ENCODE measurements at places on chromosomes 1 and 21. TPM values are rescaled to one million over a fixed set of nuclear protein-coding genes. Genes with fewer than 3 reads are reported as not detected.

C1orf94 gene
- total RNA-seq: not detected

- no peaks in the 10 kb centered on the region for H3K4me1 ChIP-seq
- no peak overlapping the region for H3K27ac ChIP-seq
- no peaks in the 10 kb centered on the region for H3K36me3 ChIP-seq
- H3K4me3 ChIP-seq: no peak overlapping the region
- H3K27me3 ChIP-seq: no peaks in the 10 kb centered on the region
Measured at GRCh38 chr1:226676381-226676780, 62.7 kb downstream of the ITPKB start.

GRCh38 chr1:162055062-162055461, 14.4 kb upstream of the NOS1AP start:
- H3K4me3 ChIP-seq: no peak overlapping the region
- no peaks in the 10 kb centered on the region for H3K36me3 ChIP-seq
- no peaks in the 10 kb centered on the region for H3K27me3 ChIP-seq
- H3K27ac ChIP-seq: no peak overlapping the region
- DNase-seq: no peak
- H3K4me1 ChIP-seq: no peaks in the 10 kb centered on the region

DNA sequence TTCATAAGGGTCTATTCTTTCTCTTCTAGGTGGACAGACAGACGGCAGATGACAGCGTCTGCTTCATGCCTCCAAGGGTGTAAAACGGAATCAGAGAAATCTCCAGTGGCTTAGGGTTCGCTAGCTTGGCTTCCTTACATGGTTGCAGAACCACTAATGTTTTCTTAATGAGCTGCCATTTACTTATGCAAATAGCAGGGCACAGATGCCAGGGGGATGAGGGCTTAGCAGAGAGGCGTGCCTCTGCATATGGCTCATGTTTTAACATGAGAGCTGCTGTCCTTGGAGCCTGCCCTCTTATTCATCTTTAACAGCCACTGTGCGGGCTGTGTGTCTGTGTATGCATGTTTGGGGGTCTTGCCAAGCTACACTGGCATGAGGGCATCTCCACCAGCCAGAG, 119.6 kb downstream of the IER5 start:
- no peaks in the 10 kb centered on the region for H3K27me3 ChIP-seq
- H3K4me3 ChIP-seq: no peak overlapping the region
- no peak for DNase-seq
- H3K4me1 ChIP-seq: peaks cover 11% of the 10 kb centered on the region
- H3K36me3 ChIP-seq: no peaks in the 10 kb centered on the region
- H3K27ac ChIP-seq: no peak overlapping the region

DNA sequence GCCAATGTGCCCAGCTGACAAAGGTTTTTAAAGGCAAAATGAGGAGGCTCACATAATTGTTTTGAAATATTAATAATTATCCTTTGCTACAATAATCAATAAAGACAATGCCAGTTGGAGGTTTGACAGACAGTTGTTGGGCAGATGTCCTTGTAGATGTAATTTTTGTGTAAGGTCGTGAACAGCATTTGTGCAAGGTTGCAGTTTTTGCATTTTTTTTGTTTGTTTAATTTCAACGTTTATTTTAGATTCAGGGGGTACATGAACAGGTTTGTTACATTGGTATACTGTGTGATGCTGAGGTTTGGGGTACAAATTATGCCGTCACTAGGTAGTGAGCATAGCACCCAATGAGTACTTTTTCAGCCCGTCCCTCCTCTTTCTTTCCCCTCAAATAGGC, 9.3 kb downstream of the MPZ start:
- no peaks in the 10 kb centered on the region for H3K27me3 ChIP-seq
- no peak overlapping the region for H3K4me3 ChIP-seq
- H3K4me1 ChIP-seq: peaks cover 12% of the 10 kb centered on the region

DNA sequence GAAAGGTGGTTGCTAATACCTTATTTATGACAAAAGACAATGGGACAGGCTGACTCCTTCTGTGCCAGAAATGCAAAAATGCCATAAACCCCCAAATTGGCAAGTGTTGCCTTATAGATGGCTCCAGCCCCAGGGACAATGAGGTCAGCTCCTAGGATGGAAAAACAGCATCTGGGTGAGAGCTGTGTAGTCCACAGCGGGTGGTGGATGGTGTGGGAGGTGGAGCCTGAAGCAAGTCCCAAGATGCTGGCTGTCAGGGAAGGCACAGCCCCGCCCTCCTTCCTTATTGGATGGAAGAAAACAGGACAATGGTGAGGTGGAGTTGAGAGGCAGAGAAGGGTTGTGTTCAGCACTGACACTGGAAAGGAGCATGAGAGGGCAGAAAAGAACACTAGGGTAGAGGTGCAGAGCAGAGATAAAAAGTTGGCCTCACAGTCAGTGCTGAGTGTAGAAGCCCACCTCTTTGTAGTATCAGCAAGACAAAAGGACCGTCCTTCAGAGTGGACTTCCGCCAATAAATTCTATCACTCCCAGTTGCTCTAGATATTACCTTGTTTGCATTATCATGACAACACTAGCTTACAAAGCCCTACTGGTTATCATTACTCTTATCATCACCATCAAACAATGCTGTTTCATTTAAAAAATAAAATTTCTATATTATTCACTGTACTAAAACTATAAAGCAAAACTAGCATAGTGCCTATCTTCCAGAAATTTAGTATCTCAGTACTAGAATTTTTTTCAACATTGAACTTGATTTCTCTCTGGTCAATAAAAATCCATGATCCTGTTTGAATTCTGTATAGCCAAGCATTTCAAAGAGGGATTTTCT, 3.7 kb upstream of the SDE2 start:
- H3K36me3 ChIP-seq: no peaks in the 10 kb centered on the region
- peak overlapping the region; percentile 64 for H3K27ac ChIP-seq
- H3K4me1 ChIP-seq: peaks cover 25% of the 10 kb centered on the region
- H3K27me3 ChIP-seq: no peaks in the 10 kb centered on the region

DNA sequence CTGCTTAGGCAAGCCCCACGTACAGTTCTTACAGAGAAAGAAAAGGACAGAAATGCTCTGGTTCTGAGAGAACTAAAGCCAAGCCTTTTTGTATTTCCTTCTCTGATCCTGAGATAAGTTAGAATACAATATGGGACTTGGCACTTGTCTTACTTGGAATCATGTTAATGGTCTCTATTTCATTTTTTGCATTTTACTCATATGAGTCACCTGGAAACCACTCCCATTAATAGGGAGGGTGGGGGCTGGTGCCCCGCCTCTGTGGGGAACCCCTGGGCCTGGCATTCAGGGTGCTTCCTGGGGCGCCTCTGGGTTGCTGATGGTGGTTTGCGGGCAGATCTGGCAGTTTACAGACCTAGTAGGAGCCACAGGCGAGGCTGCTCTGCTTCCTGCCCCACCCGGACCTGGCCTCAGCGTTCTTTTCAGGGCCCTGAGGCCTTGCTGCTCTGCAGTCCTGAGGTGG, 26.7 kb downstream of the TSPAN2 start:
- peak overlapping the region; percentile 66 for H3K27ac ChIP-seq
- no peaks in the 10 kb centered on the region for H3K36me3 ChIP-seq
- no peak for DNase-seq
- H3K4me1 ChIP-seq: peaks cover 35% of the 10 kb centered on the region
- no peak overlapping the region for H3K4me3 ChIP-seq

DNA sequence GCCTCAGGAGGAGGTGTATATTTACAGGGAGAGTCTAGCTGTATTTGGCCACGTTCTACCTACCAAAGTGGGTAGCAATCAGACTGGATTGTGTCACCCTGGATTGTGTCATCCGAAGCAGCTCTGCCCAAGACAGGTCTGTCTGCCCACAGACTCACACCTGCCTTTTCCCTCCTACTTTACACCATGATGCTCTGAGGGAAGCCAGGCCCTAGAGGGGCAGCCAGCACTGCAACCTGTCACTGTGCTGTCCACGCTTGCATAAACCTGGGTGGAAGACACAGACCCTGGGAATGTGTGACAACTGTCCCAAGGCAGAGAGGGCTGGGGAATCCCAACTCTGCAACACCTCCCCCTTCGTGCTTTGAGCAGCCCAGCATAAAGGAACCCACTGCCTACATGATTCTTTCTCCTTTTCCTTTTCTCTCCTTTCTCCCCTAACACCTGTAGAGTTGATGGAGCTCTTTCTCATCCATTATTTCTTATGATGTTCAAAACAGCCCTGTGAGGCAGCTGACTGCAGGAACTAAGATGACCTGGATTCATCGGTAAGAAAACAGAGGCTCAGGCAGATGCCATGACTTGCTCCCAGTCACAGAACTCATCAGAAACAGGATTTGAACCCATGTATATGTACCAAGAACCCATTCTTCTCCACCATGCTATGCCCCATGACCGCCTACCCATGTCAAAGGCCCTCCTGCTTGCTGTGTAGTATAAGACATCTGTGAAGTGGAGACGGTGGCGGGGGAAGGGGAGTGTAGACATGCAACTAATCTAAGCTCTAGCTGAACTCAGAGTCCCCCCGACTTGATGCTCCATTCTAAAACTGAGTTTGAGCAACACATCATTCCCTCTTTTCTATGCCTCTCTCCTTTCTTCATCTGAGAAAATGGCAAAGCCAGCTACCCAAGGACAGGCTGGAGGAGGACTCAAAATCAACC, 55.9 kb downstream of the ITPKB start:
- no peak overlapping the region for H3K4me3 ChIP-seq
- H3K27me3 ChIP-seq: no peaks in the 10 kb centered on the region
- no peak for DNase-seq
- no peaks in the 10 kb centered on the region for H3K36me3 ChIP-seq

GRCh38 chr1:37663426-37664000, 28.8 kb upstream of the CDCA8 start:
- no peaks in the 10 kb centered on the region for H3K36me3 ChIP-seq
- no peaks in the 10 kb centered on the region for H3K4me1 ChIP-seq
- no peak overlapping the region for H3K4me3 ChIP-seq

DNA sequence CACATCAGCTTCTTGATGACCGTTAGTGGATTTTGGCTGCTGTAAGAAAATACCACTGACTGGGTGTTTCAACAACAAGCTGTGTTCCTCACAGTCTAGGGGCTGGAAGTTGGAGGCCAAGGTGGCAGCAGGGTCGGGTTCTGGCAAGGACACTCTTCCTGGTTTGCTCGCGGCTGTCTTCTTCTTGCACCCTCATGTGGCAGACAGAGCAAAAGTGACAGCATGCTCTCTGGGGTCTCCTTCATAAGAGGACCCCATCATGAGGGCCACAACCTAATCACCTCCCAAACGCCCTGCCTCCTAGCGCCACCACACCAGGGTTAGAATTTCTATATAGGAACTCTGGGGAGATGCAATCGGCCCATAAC, 18.6 kb upstream of the TSPEAR start:
- no peak for DNase-seq
- no peaks in the 10 kb centered on the region for H3K27me3 ChIP-seq
- no peaks in the 10 kb centered on the region for H3K4me1 ChIP-seq

All from esophagus muscularis mucosa (tissue), 4 donors.